ENCODE measurements at places on chromosomes 2 and 18. TPM values are rescaled to one million over a fixed set of nuclear protein-coding genes. Genes with fewer than 3 reads are reported as not detected.

IL37 gene
- not detected for total RNA-seq

GCKR gene
- 6.7 TPM for total RNA-seq

ANKRD53 gene
- 0.09 TPM for total RNA-seq

PROKR1 gene
- not detected for total RNA-seq

OR6B3 gene
- not detected for total RNA-seq

ZNF804A gene
- 0.27 TPM for total RNA-seq

MAP2 gene
- total RNA-seq = 9.2 TPM

CHPF gene
- total RNA-seq = 0.72 TPM

AQP12B gene
- total RNA-seq = not detected

PRKAG3 gene
- not detected for total RNA-seq

ITGAV gene
- 376 TPM for total RNA-seq

ATP6V1B1 gene
- not detected for total RNA-seq

ERLEC1 gene
- total RNA-seq = 61.8 TPM

TYW5 gene
- total RNA-seq = 7.8 TPM

RAB6C gene
- not detected for total RNA-seq

EFHD1 gene
- 0.47 TPM for total RNA-seq

CDK15 gene
- total RNA-seq = not detected

AKAIN1 gene
- total RNA-seq = not detected

TMEM17 gene
- 0.47 TPM for total RNA-seq

UGT1A6 gene
- not detected for total RNA-seq

CDH2 gene
- total RNA-seq = 137 TPM

EML6 gene
- 0.63 TPM for total RNA-seq

KCNE4 gene
- total RNA-seq = not detected
